ENCODE measurements at places on chromosomes 7 and 10.

DNA sequence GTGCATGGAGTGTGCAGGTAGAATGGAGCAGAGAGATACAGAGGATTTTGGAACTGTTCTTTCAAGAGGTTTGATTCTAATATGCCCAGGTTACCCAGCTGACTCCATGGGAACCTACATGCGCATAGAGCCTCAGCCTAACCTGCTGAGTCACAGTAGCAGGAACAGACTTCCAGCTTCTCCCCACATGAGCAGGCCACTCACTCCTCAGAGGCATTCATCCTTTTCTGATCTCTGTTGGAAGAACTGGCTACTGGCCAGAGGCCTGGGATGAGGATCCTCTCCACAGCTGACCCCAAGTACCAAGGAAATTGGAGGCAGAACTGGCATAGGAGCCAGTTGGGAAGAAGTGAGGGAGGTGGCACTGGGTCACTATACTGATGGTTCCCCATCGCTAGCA lies 17.9 kb upstream of the CCSER2 start:
- DNase-seq: no peak

DNA sequence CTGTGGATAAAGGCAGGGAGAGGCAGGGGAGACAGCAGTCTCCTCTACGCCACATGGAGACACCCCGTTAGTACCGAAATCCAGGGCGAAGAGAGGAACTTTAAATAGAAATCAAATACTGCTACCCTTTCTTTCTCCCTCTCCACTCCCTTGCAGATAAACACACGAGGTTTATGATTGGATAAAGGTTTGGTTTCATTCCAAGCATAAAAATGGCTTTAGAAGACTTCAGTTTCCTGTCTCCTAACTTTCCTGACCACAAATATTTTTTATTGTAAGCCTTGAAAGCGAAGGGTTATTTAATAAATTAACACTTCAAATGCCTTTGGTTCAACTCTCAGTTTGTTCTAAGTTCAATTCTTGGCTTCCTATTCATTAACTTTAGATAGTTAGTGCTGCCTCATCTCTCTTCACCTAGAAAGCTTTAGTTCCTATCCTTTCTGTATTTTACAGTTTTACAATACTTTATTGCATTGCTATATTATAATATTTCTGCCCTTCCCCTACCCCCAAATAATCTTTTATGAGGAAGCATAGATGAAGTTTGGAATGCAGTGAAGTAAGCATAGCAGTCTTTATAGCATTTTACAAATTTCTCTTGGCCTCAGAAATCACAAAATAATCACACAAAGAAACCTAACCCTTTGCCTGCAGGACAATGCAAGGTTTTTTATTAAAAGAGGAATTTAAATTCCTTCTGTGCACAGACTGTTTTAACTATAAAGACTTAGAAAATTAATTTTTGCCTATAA lies 31.5 kb upstream of the ARID5B start:
- no peak for DNase-seq

DNA sequence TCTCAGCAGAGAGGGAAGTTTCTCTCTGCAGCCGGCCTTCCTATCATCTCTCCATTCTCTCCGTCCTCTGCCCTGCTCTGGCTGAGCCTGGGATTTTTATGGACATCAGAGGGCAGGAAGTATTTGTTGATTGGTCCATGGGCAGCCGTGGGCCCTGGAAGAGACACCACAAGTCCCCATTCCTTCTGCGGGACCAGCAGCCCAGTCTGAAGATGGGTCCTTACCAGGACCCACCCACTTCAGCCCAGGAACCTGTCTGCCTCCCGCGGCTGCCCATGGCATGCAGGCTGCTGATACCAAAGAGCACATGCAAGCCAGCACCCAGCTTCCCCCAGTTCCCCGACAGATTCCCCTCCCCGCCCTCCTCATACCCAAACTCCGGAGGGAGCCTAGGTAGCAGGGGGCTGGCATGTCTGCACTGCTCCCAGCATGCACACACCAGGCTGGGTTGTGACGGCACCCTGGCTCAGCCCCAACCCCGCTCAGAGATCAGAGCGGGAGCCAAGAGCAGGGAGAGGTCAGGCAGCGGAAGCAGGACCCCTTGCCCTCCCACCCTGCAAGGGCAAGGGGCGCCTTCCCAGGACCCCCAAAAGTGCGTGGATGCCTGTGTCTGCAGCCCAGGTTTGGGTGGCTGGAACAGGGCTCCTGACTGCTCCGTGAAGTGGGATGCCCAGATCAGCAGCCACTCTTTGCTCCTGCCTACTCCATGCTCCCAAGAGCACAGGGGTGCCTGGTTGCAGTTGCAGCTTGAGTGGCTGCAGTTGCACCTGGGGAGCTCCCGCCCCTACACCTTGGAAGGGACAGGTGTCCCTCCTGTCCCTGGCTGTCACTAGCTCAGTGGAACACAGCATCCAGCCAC lies 538.6 kb upstream of the POT1 start:
- DNase-seq: no peak

GRCh38 chr10:71981015-71981875 lies 17.1 kb downstream of the CHST3 start:
- no peak for DNase-seq

GRCh38 chr7:155869784-155870076 lies 57.5 kb upstream of the SHH start:
- no peak for DNase-seq

DNA sequence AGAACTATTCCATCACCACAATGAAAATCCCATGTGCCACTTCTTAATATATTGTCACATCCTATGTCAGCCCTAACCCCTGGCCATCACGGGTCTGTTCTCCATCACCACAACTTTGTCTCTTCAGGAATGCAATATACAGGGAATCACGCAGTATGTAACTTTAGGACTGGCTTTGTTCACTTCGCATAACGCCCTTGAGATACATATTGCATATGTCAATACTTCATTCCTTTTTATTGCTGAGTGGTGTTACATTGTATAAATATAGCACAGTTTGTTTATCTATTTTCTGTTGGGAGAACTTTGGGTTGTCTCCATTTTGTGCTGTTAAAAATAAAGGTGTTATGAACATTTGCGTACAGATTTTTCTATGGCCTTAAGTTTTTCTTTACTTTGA lies 195.4 kb upstream of the ZMIZ1 start:
- DNase-seq: no peak

DNA sequence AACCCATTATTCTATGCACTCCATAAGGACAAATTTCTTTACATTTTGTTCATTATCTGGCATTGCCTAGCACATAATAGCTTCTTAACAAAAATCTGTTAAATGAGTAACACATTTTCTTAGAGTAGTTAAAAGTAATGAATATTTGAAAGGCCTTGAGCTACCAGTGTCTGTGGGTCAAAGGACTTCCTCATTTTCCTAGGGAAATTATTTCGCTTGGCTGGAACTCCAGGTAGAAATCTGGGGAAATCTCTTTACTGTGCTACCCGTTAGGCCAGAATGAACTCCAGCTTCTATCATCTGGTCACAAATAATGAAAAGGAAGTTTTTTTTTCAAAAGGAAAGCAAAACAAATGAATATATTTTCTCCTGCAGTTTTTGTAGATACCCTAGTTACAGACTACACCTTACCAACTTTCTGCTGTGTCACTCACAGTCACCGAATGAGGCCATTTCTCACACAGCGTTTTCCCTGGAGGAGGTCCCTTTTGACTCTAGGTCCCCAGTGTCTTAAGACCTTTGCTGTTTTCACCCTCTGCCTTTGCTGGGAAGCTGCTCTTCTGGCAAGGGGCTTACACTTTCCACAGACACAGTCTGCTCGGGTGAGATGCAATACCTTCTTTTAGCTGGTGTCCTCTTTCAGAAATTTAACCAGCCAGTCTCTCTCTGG lies 1.6 kb downstream of the SAMD9L start:
- DNase-seq: no peak

DNA sequence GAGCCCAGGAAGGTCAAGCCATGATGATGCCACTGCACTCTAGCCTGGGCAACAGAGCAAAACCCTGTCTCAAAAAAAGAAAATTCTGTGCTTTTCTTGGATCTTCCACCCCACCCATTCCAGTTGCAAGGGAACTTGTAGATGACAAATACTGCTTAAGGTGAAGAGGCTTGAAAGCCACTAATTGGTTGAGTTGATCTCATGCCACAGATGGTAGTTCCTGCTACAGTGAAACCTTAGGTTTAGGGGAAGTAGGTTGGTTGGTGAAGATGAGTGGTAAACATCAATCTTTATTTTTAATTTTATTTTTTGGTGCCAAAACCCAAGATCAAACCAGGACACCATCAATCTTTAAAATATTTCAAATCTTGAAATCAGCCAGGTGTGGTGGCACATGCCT lies 2.9 kb upstream of the GDI2 start:
- no peak for DNase-seq

DNA sequence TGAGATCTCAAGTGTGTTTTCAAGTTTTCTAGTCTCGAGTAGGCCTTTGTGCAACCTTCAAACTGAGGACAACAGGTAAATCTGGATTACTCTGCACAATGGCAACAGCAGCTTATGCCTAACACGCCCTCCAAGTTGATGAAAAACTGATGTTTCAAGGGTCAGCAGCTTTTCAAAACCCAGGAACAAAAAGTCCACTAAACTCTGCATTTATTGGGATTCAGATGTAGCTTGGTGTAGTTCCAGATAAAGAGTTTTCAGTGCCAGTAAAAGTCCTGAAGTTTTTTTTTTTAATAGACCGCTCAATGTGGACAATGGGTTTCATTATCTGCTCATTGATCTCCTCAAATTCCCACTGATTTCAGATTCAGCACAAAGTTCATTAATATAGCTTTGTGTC lies 259.3 kb downstream of the GLI3 start:
- DNase-seq: no peak

DNA sequence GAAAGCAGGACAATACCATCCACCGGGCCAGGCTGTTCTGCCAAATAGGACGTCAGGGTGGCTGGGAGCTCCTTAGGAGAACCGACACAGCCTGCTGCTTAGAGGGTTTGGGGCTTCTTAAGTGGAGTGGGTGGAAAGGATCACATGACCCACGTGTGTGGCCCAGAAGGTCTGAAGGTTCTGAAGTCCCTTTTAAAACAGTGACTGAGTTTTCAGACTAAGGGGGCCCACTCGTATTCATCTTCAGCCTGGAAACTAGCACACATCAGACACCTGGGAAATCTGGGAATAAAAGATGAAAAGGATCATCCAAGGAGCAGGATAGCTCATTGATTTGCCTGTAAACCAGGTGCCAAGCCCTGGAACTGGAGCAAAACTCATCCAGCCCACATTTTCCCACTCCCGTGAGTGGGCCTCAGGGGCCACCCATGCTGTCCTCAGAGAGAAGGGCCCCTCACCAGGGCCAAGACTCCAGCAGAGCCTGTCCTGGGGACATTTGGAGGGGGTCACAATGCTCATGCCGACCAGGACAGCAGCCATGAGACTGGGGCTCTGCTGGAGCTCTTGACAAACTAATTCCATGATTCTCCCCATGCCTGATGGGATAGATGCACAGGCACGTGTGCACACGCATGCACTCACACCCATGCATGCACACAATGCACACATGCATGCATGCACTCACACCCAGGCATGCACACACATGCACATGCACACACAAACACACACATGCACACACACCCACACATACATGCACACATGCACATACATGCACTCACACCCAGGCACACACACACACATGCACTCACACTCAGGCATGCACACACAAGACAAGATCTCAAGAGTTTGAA lies 168.8 kb upstream of the PPP2R2D start:
- no peak for DNase-seq

GRCh38 chr10:628386-629045 lies 61.0 kb downstream of the DIP2C start:
- no peak for DNase-seq

GRCh38 chr10:132175907-132176581 lies 10.7 kb upstream of the DPYSL4 start:
- DNase-seq: no peak

GRCh38 chr7:69564454-69565417 lies 33.5 kb upstream of the AUTS2 start:
- no peak for DNase-seq

Data from AML-193 (cell line).